ENCODE measurements at places on chromosomes 12 and 14.

DNA sequence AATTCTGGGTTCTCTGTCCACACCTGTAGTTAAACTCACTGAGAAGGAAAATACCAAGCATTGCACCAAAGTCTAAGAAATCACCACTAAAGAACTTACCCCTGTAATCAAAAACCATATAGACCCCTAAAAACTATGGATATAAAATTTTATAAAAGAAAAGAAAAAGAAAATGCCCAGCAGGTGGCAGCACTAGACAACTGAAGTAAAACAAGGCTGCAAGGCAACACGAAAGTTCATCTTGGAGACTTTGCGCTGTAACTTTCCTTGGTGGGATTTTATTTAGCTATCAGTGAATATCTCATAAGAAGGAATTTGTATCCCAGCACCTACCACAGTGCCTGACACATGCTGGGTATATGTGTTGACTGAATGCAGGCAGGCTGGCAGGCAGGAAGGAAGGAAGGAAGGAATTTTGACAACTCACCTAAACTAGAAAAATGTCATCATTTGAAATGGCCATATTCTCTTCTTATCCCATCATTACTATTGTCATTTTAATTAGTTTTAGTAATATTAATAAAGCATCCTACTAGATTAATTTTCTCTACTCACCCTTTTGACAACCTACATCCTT, 68.2 kb upstream of the ETV6 start:
- peak; percentile 44 for DNase-seq

DNA sequence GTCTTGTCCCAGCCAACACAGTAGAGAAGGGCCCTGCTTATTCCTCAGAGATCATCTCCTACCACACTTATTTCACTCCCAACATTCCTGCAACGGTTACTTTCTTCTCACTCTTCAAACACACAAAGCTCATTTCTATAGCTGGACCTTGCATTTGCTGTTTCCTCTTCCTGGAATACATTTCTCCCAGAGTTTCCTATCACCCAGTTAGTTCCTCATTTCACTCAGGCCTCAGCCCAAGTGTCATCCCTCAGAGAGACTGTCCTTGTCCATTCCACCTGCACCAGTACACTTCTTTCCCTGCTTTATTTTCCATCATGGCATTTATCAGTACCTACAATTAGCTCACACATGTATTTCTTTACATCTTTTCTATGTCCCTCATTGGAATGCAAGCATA, 14.7 kb upstream of the STK38L start:
- DNase-seq: no peak

GRCh38 chr12:65941388-65941787, 117.1 kb downstream of the HMGA2 start:
- peak; percentile 92 for DNase-seq

GRCh38 chr12:19129122-19129485, 429 bp upstream of the PLEKHA5 start:
- DNase-seq: no peak

DNA sequence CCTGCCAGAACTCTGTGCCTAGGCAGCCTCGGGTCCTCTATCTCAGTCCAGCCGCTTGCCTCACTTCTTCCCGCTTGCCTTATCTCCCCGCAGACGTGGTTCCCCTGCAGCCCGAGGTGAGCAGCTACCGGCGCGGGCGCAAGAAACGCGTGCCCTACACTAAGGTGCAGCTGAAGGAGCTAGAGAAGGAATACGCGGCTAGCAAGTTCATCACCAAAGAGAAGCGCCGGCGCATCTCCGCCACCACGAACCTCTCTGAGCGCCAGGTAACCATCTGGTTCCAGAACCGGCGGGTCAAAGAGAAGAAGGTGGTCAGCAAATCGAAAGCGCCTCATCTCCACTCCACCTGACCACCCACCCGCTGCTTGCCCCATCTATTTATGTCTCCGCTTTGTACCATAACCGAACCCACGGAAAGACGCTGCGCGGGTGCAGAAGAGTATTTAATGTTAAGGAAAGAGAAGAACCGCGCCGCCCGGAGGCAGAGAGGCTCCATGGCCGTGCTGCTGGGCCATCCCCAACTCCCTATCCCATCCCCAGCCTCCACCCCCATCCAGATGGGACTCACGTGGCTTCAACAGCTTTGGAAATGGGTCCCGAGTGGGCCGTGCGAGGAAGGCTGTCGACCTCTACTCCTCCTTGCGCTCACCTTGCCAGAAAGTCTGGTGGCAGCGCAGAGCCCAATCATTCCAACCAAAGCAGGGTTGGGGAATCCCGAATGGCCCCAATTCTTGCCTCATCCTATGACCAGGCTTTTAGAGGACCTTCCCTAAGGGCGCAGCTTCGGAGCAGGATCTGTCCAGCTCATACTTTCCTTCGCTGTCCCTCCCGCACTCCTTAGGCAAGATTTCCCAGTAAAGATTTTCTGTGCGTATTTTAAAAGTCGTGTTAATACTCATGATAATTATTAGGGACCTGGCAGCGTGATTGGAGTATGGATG, 6.5 kb downstream of the HOXC13 start:
- no peak for DNase-seq

GRCh38 chr12:9957834-9958233, 13.4 kb upstream of the CLEC12A start:
- DNase-seq: no peak

- DNase-seq: no peak
These were observed 15.7 kb downstream of the CHPT1 start for GRCh38 chr12:101713059-101713682.

GRCh38 chr14:24273422-24273998, 2.1 kb upstream of the RABGGTA start:
- DNase-seq: no peak

- DNase-seq: no peak
These were observed 7.8 kb downstream of the SLC38A1 start for GRCh38 chr12:46260913-46261476.

GRCh38 chr12:116217045-116217735, 60.3 kb downstream of the MED13L start:
- DNase-seq: no peak

DNA sequence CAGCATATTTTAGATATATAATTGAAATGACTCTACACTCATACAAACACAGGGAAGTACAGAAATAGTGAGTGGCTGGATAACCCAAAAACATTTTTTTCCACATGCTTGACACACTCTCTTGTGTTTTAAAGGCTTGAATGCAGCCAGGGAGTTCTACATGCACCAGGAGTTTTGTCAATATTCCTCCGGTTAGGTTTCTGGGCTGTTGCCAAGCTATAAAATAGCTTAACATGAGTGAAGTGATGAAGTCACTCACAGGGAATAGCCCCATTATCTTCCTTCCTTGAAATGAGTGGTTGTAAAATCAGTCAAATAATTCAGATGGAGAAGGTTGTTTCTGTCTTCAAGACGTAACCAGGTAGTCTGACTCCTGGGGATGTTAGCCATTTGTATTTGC, 582.7 kb downstream of the SLC6A15 start:
- peak; percentile 8 for DNase-seq

DNA sequence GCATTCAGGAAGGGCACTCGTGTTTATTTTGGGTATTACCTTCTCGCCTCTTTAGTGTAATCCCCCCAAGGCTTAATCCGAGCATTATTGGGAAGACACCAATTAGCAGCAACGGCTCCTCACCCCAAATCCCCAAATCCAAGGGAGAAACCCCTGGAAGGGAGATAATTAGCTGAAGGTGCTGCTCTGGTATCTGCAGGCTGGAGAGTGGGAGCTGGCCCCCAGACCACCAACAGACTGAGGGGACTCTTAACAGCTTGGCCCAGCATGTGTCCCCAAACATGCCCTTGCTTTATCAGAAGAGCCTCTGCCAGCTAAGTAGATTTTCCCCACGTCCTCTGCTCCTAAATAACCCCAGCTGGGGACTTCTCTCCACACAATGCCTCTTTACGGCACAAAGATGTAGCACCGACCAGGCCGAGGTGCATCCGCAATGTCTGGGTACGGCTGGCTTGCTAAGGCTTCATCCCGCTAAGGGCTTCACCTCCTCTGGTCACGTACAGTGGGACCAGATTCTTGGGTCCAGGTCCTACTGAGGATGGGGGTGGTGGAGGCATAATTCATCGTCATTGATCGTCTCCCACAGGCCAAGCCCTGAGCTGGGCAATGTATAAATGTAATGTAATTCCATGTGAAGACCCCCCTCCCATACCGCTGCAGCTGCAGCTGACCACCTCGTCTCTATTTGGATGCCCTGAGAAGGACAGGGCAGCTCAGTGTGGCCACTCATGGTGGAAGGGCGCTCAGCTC, 123.7 kb upstream of the GSC start:
- DNase-seq: no peak

- no peak for DNase-seq
These were observed 58.4 kb upstream of the OTX2 start for GRCh38 chr14:56868660-56869059.

- no peak for DNase-seq
These were observed 26.8 kb upstream of the CKAP4 start for GRCh38 chr12:106274575-106275121.

GRCh38 chr12:68028647-68029046, 39.4 kb downstream of the IFNG-AS1 start:
- DNase-seq: no peak

DNA sequence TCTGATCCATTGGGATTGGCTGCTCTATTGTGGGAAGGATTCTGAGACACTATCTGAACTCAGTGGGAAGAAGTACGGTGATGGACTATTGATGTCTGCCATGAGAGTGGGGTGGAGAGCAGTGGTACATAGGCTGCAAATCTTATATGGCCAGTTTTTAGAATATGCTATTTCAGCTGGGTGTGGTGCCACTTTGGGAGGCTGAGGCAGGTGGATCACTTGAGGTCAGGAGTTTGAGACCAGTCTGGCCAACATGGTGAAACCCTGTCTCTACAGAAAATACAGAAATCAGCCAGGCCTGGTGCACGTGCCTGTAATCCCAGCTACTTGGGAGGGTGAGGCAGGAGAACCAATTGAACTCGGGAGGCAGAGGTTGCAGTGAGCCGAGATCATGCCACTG, 505.9 kb downstream of the MED13L start:
- no peak for DNase-seq

DNA sequence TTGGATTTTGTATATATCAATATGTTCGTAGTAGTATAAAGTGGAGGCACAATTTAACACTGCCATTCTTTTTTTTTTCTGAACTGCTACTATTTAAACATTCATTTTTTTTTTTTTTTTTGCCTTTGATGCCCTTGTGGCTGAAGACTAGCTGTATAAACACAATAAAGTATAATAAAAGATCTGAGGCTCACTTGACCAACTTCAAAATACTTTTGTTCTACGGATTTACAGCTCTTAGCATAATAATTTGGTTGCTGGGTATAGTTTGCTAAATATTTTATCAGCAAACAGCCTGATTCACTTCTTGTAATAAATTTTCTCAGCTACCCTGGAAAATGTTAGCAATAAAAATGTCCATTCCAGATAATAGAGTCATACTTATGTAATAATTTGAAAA, 128.3 kb downstream of the KCNC2 start:
- no peak for DNase-seq

DNA sequence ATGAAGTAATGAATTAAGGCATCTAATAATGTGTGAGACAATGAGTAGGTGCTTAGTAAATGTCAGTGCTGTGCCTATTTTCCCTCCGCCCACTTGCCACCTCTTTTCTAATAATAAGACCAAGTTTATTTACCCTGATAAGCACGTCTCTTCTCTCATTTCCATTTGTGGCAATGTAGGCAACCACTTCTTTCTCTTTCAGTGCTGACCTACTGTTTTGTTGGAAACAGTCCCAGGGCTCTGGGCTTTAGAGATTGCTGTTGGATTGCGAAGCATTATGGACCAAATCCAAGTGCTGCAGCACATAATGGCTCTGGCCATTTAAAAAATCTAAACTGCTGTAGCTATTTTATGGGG, 141.3 kb upstream of the PLEKHG7 start:
- DNase-seq: peak; percentile 77
